ENCODE measurements at places on chromosomes 12 and 14. TPM values are rescaled to one million over a fixed set of nuclear protein-coding genes. Genes with fewer than 3 reads are reported as not detected.

Gene LAG3
- 324 TPM for total RNA-seq

Gene GPR65
- total RNA-seq: 17.1 TPM

Gene TEX52
- total RNA-seq: not detected

Gene C3AR1
- total RNA-seq: 1.1 TPM

Gene AMN
- 0.72 TPM for total RNA-seq

Gene IFI27
- 1.1 TPM for total RNA-seq

Gene ATXN3
- total RNA-seq: 28.6 TPM

Gene NOXRED1
- 0.27 TPM for total RNA-seq

Gene CCDC177
- total RNA-seq: not detected

Gene SERPINA10
- not detected for total RNA-seq

Gene CISTR
- not detected for total RNA-seq

Gene CLEC4C
- not detected for total RNA-seq
